Stimulated activated CD4-positive, alpha-beta T cell treated with anti-CD3 and anti-CD28 coated beads, Interleukin-1b, Interleukin-23, amount 100 ng/mL, for 1 hour (primary cell): ENCODE measurements at places on chromosomes 7 and 10.

GRCh38 chr7:24840563-24840962, 83.3 kb upstream of the GSDME start:
- DNase-seq: no peak

- no peak for DNase-seq
These were observed 4.6 kb upstream of the SERPINE1 start for GRCh38 chr7:101121991-101122932.

- DNase-seq: no peak
These were observed 130.6 kb downstream of the ATXN7L1 start for GRCh38 chr7:105745681-105746330.

DNA sequence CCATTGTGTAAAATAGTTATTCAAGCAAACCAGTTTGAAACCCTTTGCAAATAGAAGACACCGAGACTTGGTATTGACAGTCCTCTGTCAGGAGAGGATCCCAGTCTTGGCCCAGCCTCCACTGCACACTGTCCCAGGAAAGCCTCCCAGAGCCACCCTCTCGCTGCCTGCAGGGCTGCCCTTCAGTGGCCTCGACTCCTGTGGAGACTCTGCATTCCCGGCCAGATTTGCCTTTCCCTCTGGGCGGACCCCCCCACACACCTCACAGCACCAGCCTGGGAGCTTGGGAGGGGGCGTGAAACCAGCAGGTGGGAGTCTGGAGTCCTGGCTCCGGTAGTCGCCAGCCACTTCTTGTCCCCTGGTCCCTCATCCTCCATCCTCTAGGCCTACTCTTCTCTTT, 48.7 kb downstream of the GRK5 start:
- DNase-seq: no peak

DNA sequence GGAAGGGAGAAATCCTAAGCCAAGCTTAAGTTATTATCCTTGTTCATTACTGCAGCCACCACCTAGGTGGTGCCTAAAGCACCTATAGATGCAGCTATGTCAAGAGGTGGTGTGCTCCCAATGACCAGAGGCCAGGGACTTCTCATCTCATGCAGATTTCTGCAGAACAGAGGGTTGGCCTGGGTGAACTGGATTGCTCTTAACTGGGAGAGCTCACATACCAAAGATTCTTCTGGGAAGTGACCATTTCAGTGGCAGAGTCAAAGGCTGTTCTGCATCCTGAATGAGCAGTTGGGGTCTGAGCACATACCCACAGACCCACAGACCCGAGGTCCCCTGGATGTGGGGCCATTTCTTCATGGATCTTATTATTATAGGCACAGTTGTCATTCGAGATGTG, 2.1 kb upstream of the CRHR2 start:
- no peak for DNase-seq

GRCh38 chr7:39621261-39621660, 2.1 kb upstream of the RALA start:
- no peak for DNase-seq

- DNase-seq: no peak
These were observed 44.4 kb downstream of the PFKFB3 start for GRCh38 chr10:6247041-6247712.

- no peak for DNase-seq
These were observed 3.7 kb downstream of the AGR2 start for GRCh38 chr7:16801111-16801542.

GRCh38 chr10:123136221-123136805, 543 bp downstream of the HMX3 start:
- no peak for DNase-seq

GRCh38 chr10:14781763-14782162, 7.1 kb upstream of the FAM107B start:
- no peak for DNase-seq

DNA sequence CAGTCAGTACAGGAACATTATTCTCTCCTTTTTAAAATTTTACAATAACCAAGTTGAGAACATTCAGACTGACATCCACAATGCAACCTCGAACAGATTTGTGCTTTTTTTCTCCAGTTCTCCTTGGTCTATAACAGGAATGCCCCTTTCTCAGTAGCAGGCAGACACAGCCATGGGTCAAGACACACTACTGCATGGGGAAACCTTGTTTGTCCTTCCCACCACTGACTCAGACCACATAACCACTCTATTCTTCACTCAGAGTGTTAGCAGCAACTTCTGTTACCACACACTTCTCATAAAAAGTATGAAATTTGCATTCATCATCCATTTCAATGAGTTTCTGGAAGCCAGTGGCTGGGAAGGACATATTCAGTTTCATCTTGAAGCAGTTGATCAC, 421.7 kb downstream of the ADRA2A start:
- no peak for DNase-seq

DNA sequence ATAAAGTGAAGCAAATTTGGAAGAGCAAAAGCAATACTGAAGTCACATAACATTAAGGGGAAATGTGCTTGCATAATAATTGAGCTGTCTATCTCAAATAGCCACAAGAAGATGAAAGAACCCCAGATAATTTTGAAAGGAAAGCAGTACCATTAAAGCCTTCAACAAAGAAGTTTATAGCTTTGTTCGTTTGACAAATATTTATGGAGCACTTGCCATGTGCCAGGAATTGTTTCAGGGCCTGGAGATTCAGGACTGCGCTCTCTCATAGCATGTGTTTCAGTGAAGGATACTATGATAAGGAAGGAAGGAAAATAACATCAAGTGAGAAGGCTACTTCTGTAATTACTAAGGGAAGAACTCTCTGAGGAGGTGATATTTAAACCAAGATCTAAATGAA, 212.3 kb upstream of the CSTF2T start:
- no peak for DNase-seq

- no peak for DNase-seq
These were observed 51.2 kb upstream of the CFAP46 start for GRCh38 chr10:132993271-132994184.

GRCh38 chr7:2478399-2478785, 2.2 kb upstream of the GRIFIN start:
- no peak for DNase-seq

DNA sequence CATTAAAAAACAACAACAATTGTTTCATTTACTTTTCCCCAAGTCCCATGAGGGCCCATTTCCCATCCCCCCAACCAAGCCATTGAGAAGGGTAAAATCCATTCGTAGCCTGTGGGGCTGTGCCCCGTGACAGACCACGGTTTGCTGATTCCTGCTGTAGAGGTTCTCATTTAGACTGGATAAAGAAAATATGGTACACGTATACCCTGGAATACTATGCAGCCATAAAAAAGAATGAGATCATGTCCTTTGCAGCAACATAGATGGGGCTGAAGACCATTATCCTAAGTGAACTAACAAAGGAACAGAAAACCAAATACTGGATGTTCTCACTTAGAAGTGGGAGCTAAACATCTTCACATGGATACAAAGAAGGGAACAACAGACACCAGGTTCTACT, 44.9 kb downstream of the ZNF783 start:
- DNase-seq: no peak
